Aorta (tissue), 5 donors: ENCODE measurements at places on chromosomes 7 and 10.

GRCh38 chr7:24325708-24326107, 41.7 kb downstream of the NPY start:
- DNase-seq, result no peak

DNA sequence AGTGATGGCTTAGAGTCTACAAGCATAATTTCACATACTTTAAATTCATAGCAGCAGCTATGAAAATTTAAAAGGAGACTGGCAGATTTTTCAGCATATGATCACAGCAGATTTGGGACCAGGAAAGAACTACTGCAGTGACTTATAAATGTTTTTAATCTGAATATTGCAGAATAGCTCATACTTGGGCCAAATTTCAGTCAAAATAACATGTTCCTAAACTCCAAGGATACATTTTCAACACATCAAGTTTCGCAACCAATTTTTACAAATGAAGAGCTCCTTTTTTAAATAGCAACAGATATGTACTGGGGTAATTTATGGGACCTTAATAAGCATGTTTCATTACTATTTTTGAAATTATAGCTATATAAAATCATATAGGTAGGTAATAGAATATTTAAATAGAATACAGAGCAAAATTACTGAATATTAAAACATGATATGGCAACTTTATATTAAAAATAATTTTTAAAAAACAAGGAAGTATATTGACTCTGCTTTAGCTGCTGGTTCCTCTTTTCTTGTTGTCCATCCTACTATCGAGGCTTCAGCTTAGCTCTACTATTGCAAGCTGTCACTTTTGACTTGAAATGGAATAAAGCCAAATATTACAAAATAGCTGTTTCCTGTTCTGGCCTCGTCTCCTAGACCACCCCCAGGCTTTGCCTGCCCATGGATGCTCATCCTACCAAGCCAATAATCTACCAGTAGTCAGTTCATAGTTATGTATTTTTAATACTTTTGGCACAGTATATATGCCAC, 123.1 kb downstream of the NRBF2 start:
- DNase-seq, result no peak

DNA sequence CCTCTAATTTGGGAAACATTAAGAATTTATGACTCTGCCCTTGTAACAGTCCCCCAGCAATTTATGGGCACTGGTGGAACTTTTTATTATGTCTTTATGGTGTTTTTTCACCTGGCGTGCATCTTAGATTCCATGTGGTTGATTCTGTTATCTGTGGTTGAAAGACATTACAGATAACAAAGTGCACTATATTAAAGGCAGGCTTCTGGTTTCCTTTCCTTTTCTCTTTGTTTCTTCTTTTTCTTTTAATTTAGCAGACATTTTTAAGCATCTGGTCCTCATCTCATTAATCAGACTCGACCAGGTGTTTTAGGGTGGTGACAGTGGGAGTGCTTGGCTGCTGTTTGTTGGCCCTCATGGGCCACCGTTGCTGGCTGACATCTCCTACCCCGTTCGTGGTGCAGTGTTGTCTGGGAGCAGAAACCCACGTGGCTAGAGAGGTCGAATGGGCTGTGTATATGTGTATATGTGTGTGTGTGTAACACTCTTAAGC, 77.4 kb downstream of the LRMDA start:
- no peak for DNase-seq

DNA sequence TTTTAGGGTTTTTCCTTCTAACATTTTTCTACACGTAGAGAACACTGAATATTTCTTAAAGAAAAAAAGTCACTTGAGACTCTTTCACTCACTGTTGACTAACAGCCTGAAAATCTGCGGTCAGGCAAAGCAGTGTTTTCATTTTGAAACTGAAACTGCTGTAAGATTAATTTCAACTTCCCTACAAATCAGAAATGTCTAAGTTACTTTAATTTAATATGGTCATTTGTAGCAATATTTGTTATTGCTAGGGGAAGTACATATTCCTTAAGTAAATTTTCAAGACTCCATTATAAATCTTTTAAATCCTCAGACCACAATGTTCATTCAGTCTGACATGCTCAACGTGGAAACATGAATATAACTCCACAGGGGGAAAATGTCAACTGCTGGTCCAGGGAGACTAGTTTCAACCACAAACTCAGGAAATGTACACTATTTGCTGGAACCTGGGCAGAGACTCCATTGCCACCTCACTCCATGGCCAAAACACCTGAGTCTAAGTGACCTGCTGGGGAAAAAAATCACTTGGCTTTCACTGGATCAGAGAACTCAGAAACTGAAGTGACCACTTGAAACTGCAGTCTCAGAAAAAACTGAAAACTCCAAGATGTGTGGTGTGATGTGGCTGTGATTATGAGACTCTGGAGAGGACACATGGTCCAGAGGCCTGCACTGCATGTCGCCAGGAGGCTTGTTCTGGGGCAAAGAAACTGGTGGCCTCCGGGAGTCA, 161.2 kb downstream of the TAX1BP1 start:
- no peak for DNase-seq

DNA sequence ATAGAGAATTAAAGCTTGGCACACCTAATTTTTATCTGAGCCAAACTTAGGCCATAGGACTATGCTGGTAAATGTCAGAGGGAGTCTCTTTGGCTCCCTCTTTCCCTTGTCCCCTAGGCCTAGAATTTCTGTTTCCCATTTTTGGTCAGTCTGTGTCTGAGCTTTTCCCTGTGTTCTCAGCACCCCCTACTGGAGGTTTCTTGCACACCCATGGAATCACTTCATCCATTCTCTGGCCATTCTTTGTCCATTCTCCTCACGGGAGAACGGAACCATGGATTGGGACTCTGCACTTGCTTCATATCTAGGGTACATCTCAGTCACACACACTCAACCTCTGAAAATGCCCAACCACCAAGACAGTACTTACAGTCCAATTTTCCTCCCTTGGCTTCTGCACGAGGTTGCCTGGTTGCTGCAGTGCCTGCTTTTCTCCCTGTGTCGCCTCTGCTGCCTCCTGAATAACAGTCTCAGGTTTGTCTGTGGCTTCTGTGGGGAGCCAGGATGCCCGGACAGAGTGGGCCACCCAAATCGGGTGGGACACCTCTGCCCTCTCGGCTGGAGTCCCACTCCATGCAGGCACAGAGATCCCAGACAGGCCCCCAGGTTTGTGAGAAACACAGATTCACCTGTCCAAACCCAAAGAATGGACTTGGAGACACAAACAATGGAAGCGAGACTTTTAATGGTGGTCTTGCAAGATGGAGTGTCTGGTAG, 35.1 kb upstream of the DNAH11 start:
- no peak for DNase-seq

DNA sequence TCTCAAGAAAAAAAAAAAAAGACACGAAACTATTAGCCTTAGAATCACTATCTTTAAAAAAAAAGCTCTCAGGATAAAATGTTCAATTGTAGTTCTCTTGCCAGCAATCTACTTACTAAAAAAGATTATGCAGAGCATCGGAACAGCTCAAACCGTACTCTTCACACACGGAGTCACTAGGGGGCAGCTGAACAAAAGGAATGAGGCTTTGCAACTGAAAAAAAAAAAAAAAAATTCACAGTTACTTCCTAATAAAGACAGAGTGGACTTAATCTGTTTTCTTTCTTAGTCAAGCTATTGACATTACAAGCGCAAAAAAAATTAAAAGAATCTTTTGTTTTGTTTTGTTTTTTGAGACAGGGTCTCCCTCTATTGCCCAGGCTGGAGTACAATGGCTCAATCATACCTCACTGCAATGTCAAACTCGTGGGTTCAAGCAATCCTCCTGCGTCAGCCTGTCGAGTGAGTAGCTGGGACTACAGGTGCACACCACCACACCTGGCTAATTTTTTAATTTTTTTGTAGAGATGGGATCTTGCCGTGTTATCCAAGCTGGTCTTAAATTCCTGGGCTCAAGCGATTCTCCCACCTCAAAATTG, 11.5 kb downstream of the PMS2 start:
- no peak for DNase-seq

DNA sequence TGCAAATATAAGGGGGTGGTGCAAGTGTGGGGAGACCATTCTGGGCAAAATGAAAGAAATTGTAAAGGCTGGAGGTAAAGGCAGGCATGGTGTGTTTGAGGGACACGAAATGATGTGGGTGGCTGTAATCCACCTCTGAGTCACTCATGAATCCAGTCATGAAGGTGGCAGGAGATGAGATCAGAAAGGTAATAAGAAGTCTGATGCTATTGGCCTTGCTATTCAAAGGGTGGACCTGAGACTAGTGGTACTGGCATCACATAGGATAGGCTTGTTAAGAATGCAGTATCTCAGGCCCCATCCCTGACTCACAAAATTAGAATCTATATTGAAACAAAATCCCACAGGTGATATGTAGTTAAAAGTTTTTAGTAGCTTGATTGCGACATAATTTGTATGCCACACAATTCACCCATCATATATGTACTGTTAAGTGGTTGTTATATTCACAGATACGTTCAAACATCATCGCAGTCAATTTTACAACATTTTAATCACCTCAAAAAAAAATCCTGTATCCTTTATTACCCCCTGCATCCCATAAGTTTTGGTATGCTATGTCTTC, 85.6 kb downstream of the ST8SIA6 start:
- DNase-seq, result no peak

DNA sequence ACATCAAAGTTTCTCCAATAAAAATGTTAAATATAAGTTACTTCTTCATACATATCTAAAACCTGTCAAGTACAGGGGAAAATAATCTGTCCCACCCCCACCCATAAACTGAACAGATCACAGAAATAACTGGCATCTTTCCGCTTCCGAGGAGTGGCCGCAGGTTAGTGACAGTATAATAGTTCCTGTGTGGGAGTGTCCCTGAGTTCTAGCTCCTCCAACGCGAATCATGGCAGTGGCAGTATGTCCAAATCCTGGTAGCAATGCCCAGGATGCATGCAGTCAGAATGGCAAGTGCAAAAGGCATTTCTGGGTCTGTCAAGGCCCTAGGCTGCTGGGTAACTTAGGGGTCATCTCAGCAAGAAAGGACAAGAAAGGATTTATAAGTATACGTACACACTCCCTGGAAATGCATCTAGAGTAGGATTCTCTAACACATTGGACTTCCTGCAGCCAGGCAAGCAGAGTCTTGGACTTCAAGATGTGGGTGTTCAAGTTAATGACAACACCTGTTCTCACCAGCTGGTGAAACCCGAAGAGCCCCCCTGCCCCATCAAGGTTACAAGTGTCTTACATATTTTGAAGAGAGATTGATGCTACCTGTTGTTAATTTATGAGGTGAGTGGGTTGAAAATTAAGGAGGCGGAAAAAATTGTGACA, 94.4 kb upstream of the COL1A2 start:
- no peak for DNase-seq

DNA sequence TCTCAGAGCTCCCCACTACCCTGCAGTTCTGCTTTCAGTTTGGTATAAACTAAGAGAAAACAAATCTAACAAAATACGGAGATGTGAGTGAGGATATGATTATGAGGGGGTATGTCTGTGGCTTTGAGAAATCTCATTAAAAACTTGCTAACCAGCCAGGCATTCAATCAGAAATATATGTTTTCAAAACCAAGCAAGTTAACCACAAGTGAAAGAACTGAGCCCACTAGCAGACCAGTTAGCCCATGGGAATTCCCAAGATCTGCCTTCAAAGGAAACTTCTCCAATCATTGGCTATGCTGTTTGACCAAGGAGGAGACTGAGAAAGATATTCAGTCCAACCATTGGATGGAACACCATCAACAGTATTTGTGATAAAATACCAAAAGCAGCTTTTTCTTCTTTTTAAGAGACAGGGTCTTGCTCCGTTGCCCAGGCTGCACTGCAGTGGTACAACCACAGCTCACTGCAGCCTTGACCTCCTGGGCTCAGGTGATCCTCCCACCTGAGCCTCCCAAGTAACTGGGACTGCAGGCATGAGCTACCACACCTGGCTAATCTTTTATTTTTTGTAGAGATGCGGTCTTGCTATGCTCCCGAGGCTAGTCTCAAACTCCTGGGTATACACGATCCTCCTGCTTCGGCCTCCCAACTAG, 41.2 kb downstream of the FGFR2 start:
- DNase-seq, result no peak

GRCh38 chr10:55500931-55501559, 700.0 kb upstream of the PCDH15 start:
- no peak for DNase-seq
